Endothelial cell of umbilical vein (primary cell): ENCODE measurements at places on chromosomes 2 and 18. TPM values are rescaled to one million over a fixed set of nuclear protein-coding genes. Genes with fewer than 3 reads are reported as not detected.

EN1 gene
- not detected in 2 replicates for total RNA-seq

RAB17 gene
- total RNA-seq, result 0.55 and 0.77 TPM in 2 replicates

DNA sequence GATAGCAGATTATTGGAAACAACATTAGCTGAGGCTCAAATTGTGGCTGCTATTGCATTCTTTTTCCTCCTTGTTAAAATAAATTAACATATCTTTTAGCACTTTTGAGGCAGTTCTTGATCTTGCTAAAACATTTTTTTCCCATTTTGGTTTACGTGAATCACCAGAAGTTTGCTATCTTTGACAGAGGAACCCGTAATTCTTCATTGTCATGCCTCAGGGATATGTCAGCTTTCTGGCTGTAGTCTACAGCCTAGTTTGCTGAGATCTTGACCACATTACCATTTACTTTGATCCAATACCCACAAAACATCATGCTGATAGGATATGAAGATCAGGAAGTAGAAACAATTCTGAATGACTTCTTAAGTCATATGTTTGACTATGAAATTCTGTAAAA is 25.1 kb upstream of the FANCL start:
- no peak for DNase-seq

- no peak for DNase-seq
These were observed 1478.6 kb upstream of the ACVR2A start for GRCh38 chr2:146366276-146366675.

PLA2R1 gene
- total RNA-seq, result 14.4 and 15.6 TPM in 2 replicates

DNA sequence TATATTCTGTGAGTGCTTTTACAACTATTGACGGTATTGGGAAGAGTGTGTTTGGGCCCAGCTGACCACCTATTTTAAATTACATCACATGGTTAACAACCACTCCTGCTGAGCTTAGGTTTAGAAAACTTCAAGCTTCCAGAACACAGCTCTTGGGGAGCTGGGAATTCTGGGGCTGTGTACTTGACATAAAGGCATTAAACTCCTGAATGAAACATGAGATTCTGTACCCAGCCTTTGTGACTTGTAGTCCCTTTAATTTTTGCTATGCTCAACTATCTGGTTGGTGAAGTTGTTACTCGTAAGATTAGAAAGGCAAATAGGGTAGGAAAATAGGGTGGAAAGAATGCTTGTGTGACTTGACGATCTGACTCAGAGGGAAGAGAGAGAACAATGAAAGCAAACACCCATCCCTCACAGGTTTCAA is 66.9 kb downstream of the LTBP1 start:
- peak; percentile 69 for DNase-seq

DNA sequence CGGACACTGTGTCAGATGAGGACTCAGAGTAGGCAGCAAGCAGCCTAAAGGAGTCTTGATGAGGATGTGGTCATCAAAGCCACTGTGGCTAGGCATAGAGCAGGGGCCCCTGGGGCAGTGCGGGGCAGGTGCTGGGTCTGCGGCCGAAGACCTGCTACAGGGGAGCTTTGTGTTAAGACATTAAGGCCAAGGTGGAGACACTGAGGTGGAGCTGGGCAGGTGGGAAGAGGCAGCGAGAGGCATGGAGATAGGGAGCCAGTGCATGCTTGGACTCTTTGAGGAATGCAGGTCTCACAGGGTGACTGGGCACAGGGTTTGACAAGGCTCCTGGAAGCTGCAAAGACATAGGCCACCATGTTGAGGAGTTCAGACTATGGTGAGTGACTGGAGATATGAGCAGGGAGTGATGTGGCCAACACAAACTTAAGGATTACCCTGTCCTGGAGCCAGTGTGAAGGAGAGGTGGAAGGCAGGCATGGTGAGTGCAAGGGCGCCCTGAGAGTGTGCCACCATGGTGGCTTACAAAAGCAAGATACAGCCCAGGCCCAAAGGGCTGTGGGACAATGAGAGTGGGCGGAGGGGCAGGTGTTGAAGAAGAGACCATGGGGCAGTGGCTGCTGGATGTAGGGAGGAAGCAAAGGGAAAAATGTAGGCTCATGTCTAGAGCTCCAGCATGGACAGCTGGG is 450.9 kb upstream of the HS6ST1 start:
- no peak for DNase-seq

- DNase-seq, result no peak
These were observed 153.3 kb upstream of the OTX1 start for GRCh38 chr2:62897187-62897827.

- no peak for DNase-seq
These were observed 40.7 kb upstream of the KLF11 start for GRCh38 chr2:10002681-10003080.

- no peak for DNase-seq
These were observed 2.7 kb downstream of the VSNL1 start for GRCh38 chr2:17543131-17543660.

PRKAG3 gene
- total RNA-seq, result not detected in 2 replicates

GRCh38 chr2:85134255-85134895 is 1.2 kb downstream of the TCF7L1 start:
- DNase-seq, result peak; percentile 56

DNA sequence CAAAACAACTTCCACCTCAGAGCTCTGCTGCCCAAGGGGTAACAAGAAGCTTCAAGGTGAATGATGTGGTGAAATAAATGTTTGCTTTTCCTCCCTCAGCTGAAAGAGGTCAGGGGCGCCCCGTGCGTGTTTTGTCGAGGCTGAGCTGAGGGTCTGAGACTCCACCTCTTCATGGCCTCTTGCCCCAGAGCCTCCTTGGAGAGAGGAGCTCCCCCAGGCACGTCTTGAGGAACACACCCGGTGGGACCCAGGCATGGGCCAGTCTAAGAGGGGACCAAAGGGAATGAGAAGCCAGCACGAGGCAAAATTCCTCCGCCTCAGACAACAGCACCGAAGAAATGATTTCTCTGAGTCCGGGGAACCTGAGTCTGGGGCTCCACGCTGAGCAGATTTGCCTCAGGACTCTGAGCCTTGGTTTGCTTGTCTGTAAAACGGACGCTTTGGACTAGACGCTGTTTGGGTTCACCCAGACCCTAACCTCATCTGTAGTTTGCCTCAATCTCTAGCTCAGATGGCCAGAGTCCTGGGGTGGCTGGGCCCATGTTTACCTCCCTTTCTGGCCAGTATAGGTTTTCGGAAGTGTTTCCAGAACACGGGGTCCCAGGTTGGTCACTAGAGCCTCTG is 56.4 kb upstream of the ODC1 start:
- DNase-seq, result no peak

- DNase-seq, result no peak
These were observed 28.8 kb downstream of the PSD4 start for GRCh38 chr2:113202305-113203216.

DNA sequence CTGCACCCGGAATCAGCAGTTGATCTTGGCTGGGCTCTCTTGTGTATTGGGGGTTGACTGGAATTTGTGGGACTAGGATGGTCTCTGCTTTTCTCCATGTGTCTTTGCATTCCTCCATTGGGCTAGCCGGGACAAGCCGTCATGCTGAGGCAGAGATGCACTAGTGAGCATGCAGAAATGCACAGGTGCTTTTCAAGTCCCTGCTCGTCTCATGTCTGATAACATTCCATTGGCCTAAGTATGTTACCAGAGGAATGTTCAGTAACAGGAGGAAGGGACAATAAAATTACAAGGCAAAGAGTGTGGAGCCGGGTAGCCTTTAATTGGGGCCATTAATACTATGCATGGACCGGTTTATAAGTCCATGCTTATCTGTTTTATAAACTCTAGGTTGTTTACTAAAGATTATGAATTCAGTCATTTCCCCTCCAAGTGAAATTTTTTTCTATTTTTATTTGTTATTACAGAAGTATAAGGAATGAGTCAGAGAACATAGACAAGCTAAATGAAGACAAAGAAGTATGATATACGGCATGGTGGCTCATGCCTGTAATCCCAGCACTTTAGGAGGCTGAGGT is 24.4 kb upstream of the AAK1 start:
- DNase-seq, result peak; percentile 88

GRCh38 chr2:111100087-111100764 is 20.5 kb upstream of the BCL2L11 start:
- DNase-seq, result no peak

L3MBTL4 gene
- total RNA-seq, result 0.18 and 0.80 TPM in 2 replicates

- no peak for DNase-seq
These were observed 553.0 kb upstream of the FANCL start for GRCh38 chr2:58794103-58794502.

- no peak for DNase-seq
These were observed 1.8 kb downstream of the MYO5B start for GRCh38 chr18:50192995-50193795.

DNA sequence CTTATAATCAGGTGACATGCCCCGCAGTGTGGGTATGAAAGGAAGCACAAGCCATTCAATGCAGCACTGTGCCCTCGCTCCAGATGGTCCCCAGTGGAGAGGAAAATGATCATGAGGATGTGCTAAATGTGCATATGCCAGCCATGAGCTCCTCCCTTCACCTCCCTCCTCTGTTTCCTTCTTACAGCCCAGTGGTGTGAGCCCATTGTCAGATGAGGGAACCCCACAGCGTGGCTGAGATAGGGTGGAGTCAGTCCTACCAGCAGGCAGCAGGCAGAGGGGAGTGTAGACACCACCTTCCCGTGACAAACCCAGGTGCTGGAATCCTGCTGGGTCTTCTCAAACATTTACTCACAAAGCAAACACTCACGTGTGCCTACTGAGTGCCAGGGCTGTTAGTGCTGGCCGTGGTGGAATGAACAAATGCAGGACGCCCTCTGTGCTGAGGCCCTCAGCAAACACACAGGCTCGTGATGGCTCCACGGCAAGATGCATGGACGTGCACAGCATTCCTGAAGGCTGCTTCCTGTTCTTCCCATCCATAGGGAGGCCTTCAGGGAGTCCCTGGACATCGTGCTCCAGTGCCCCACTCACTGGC is 181.7 kb upstream of the TPO start:
- no peak for DNase-seq

CIDEA gene
- total RNA-seq, result 0.42 and 1.8 TPM in 2 replicates

C2orf15 gene
- total RNA-seq, result not detected in 2 replicates

GRCh38 chr2:11695576-11695975 is 25.6 kb upstream of the NTSR2 start:
- no peak for DNase-seq

DNA sequence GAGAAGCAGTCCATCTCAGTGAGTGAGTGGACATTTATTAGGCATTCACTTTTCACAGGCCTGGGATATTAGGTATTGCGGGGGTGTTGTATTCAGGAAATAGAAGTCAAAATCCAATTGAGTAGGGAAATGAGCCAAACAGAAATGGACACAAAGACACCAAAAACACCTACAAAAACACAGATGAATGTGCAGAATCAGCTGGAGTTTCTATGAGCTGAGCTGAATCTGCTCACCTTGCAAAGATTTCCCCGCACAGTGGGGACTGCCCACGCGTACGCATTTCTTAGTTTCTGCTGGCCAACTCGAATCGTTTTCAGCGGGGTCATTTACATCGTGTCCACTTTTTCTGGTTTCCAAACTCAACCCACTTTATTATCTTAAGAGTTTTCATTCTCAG is 160.0 kb downstream of the BCL2 start:
- no peak for DNase-seq

DARS1 gene
- 41.5 and 48.8 TPM in 2 replicates for total RNA-seq

DNA sequence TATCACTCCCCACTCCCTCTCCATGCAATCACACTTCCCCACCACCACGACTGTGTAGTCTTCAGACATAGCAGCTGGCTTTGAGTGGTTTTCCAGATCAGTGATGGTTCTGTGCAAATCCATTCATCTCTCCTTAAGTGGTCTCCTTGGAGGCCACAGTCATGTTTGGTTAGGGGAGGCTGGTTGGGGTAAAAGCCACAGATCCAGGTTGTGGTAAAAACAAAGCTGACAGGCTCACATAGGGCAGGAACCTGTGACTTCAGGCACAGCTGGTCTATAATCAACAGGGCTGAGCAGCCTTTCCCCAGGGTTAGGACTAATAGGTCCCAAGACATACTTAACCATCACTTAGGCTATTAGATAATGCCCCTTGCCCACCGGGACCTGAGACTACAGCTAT is 46.2 kb upstream of the FZD7 start:
- DNase-seq, result no peak

GRCh38 chr2:143530758-143531157 is 401.5 kb downstream of the ARHGAP15 start:
- no peak for DNase-seq

MDH1 gene
- 98.8 and 107 TPM in 2 replicates for total RNA-seq

GRCh38 chr2:127479219-127479825 is 47.0 kb downstream of the IWS1 start:
- peak; percentile 70 for DNase-seq

GPD2 gene
- total RNA-seq, result 29.3 and 37.0 TPM in 2 replicates

DNA sequence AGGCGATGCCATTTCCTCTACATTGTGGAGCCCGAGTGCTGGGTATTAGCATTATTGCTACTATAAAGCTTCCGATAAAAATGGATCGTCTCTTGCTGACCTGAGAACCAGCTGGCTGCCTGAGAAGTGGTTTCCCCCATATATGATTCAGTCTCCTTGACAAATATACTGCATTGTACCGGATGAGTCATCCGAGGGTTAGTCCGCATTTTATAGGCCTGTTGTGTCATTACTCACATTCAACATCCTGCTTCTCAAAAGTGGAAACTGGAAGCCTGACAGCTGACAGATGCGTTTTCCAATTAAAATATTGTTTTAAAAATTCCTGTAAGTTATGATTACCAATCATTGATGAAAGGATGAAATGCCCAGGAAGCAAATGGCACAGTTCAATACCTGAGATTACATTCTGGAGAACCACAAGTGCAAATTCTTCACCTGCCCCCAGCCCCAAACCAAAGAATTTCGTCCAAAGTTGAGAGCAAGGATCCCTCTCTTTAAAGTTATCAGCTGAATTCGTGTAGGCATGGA is 65.7 kb downstream of the SPRED2 start:
- DNase-seq, result peak; percentile 97

ZBTB14 gene
- total RNA-seq, result 13.0 and 13.7 TPM in 2 replicates

- no peak for DNase-seq
These were observed 556.3 kb downstream of the ARHGAP15 start for GRCh38 chr2:143685421-143686078.

DNA sequence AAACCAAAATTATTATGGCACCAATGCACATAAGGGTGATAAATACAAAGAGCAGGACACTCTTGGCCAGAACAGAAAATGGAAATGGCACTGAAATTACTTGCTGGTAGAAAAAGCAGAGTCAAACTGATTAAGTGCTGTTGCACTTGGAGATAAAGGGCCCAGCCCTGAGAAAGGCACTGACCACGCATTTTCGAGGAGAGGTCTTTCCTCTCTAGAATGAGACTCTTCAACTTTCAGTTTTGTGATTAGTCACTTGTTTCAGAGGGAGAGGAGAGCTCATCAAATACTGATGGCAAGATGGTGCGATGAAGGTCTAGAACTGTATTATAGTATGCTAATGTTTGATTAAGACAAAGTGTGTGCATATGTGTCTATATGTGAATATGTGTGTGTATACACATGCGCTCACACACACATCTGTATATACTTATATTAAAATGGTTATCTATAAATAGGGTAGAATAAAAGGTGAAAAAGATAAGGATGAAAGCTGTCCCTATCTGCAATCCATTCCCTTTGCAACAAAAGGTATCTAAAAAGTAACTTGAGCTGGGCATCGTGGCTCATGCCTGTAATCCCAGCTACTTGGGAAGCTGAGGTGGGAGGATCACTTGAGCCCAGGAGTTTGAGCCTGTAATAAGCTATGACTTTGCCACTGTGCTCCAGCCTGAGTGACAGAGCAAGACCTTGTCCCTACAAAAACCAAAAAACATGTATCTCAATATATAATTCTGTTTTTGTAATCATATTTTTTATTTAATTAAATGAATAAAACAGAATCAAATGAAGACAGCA is 48.8 kb upstream of the ZDBF2 start:
- DNase-seq, result no peak

HOXD11 gene
- total RNA-seq, result not detected in 2 replicates

GRCh38 chr18:50687491-50687890 is 127.6 kb downstream of the MAPK4 start:
- no peak for DNase-seq
